ENCODE measurements at places on chromosomes 7 and 10.

DNA sequence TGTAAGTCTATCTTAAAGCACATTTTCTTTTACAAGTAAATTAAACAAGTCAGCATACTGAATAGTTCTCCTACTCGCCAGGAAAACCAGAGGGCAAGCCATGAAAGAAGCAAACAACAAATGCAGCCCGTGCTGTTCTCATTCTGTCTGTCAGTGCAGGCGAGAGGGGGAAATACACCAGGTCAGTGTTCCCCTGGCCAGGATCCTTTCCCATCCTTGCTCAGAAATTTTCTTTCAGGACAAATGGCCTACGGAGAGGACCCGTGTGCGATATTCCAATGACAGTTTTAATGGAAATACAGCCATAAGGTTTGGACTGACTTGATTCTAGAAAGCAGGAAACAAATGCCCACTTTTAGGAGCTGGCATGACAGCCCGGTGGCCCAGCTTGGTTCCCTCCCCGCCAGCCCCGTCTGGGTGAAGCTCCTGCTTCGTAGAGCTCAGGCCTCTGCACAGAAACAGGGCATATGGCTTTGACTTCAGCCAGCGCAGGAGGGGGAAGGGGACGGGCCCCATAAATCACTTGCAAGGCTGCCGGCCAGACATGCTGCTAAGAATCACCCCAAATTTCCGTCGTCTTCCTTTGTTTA lies 67.8 kb downstream of the FRMD4A start:
- DNase-seq = no peak

DNA sequence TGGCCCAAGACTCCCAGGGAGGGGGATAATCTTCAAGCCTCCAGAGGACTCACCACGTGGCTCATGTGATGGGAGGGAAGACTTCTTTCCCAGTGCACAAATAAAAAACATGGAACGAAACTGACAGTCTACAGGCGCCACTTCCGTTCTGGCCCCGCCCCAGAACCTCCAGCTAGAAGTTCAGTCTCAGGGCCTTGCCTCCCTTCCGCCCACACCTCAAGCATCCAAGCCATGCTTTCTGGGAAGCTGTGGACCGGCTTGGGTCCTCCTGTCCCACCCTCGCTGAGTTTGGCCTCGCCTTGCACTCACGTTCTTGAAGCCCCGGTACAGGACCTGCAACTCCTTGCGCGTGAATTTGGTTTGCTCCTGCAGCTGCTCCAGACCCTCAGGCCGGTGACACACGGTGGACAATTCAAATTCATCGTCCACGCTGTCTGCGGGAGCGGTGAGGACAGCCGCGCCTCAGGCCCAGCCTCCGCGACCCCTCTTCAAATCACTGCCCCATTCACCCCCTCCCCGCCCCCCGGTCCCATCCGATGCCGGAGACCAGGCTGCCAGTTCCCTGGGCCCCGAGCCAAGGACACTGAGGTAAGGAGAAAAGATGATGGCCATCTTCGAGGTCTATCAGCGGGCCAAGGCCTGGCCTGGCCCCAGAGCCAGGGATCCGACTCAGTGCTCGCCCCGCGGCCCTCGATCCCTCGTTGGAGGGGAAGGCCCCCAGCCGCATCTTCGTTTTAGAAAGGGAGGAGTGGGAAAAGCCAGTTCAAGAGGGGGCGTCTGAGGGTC lies 10.7 kb upstream of the OGA start:
- DNase-seq = no peak

GRCh38 chr7:134890246-134891240 lies 95.8 kb upstream of the AGBL3 start:
- DNase-seq = no peak

GRCh38 chr10:119608316-119609155 lies 11.8 kb upstream of the TIAL1 start:
- peak; percentile 43 for DNase-seq

- DNase-seq = no peak
Observed at GRCh38 chr7:121085922-121086321, 97.4 kb downstream of the CPED1 start.

GRCh38 chr10:109939315-109939961 lies 16.1 kb upstream of the XPNPEP1 start:
- DNase-seq = no peak

- DNase-seq = peak; percentile 35
Observed at GRCh38 chr7:108497082-108497725, 28.7 kb downstream of the PNPLA8 start.

DNA sequence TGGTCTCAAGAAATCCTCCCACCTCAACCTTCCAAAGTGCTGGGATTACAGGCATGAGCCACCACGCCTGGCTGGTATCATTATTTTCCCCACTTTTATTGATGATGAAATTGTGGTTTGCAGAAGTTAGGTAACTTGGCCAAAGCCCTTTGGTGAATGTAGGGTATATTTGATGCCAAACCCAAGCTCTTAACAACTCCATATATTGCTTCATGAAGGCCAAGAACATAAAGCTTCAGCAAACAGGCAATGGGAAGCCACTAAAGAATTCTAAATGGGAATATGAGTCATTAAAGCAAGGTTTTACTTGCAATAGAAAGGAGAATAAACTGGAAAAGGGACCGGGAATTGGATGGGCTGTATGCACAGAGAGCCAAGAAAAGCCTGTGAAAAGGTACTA lies 142.7 kb downstream of the KMT2E start:
- DNase-seq = no peak

- DNase-seq = no peak
Observed at GRCh38 chr7:69422574-69422985, 175.7 kb upstream of the AUTS2 start.

DNA sequence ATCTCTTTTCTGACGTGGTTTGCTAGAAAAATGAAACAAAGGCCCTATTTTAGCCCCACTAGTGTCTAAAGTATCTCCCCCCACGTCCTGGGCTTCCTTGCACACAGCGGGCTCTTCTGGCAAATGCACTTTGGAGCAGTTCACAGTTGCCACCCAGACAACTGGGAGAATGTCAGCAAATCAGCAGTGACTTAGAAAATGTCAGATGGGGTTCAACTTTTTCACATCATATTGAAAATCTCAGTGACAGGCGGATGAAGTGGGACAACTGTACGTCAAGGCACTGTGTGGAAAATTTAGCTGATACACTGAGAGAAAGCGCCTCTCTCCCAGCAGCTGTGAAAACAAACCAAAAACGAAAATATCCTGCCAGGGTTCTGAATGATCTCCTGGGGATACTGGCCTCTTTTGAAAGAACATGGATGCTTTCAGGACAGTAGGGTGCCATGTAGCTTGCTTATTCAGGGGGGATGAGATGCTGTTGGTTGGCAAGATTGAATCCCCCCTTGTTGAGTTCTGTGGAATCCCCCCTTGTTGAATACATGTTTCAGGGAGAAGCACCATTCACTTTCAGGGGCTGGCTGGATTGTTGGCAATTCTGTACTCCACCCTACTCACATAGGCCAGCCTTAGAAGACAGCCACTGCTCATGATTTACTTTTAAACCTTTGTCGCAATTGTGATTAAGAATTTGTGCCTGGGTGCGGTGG lies 372.8 kb upstream of the CELF2 start:
- no peak for DNase-seq

GRCh38 chr7:148726385-148726784 lies 27.7 kb downstream of the CUL1 start:
- no peak for DNase-seq

DNA sequence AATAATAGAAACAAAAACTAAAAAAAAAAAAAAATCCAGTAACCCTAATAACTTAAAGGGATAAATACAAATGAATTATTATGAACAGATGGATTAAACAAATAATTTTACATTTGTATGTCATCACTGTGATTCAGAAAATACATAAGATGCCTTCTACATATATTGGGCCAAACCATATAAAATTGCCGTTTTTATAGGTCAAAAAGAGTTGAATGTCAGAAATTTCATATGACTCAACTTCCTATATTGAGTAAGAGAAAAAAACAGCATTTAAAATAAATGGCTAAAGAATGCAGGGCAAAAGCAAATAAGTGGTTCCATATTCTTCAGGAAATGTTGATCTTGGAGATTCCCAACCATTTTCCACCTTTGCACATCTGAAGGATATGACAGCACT lies 9.4 kb downstream of the SLC35B4 start:
- DNase-seq = no peak

DNA sequence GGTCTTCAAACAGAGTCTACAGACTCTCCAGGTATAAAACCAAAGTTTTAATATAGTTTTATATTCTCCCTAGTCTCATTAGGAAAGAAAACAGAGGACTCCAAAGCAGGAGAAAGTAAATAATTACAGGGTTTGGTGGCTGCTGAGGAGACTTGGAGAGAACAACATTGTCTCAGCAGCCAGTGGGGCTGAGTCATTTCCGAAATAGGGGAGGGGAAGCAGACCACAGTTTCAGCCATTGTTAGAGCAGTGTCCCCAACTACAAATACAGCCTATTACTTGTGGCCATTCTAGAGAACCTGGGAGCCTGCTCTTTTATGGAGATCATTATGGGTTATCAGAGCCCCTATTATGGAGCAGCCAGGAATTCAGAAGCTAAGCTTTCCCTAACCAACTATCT lies 44.2 kb upstream of the A1CF start:
- no peak for DNase-seq

- DNase-seq = no peak
Observed at GRCh38 chr7:14805105-14805719, 97.3 kb downstream of the DGKB start.

DNA sequence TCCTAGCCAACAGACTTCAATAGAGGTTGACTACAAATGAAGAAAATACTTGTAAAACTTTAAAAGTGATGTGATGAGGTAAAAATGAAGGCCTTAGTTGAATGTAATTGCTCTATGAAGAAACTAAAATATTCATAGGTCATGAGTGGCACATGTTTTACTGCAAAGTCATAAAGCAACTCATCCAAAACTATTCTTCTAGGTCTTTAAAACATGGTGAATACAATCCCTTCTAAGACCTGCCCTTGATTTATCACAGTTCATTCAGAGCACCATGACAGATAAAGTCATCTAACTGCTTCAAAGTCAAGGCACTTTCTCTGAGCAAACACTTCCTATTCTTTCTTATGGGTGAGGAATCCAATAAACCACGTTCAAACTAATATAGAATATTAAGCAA lies 713.5 kb downstream of the SORCS1 start:
- DNase-seq = no peak

DNA sequence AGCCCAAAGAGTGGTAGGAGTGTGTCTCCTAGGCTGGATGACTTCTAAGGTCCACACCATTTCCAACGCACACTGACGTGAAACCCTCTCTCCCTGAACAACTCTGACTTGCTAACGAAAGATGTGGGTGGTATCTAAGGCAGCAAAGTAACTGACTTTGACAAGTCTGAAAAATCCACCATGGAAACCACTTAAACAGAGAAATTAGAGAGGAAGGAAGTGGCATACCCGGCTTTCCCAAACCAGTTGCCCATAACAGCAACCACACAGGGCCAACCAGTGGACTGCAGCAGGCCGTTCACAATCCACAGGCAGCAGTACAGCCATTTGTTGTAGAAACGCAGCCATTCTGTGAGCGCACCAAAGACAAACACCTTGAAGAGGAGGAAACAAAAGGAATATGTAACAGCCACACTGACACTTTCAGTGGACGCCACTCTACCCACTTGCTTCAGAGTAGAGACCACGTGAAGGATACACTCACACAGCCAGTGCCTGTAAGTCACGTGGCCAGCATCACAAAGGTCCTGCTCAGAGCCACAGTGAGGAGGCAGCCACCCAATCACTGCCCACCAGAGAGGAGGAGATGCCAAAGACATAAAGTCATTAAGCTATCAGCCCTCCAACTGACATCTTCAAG lies 39.8 kb downstream of the SLC37A3 start:
- DNase-seq = peak; percentile 37

GRCh38 chr7:113143486-113144257 lies 25.3 kb upstream of the SMIM30 start:
- DNase-seq = no peak

GRCh38 chr10:29555091-29555745 lies 79.6 kb downstream of the SVIL start:
- DNase-seq = no peak

GRCh38 chr7:13016592-13017332 lies 329.3 kb downstream of the ARL4A start:
- DNase-seq = no peak

GRCh38 chr7:139566736-139567646 lies 43.5 kb downstream of the CLEC2L start:
- DNase-seq = no peak

DNA sequence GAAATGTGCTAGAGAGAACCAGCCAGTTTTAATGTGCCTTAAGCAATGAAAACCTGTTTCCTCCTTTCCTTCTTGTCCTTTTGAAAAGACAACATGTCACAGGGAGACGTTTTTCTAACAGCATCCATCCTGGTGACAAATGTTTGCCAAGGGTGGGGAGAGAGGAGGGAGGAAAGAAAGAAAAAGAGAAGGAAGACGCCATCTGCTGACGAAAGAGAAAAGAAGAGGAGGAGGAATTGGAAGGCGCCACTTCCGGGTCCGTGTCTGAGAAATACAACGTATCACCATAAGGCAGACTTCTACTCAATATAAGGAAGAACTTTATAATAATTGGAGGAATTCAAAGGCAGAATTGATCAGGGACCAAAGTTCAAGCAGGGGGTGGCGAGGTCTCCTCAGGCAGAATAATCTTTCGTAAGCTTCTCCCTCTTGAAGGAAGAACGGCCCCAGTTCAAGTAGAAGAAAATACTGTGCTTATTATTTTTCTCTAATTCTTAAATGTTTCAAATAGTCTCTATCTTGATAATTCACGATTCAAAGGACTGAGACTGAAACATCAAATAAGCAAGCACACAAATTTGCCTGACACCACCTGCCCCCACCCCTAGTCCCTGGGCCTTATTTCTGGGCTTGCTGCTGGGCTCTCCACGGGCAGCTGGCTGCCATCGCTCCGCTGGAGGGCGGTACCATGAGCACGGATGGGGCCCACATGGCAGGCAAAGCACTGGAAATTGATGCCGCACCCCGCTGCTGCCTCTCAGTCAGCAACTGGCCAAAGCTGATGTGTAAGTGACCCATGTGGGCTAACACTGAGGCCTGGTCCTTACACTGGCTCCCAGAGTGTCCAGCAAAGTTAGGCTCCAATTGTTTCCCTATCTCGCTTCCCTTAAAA lies 273.7 kb upstream of the KLF14 start:
- DNase-seq = peak; percentile 74

DNA sequence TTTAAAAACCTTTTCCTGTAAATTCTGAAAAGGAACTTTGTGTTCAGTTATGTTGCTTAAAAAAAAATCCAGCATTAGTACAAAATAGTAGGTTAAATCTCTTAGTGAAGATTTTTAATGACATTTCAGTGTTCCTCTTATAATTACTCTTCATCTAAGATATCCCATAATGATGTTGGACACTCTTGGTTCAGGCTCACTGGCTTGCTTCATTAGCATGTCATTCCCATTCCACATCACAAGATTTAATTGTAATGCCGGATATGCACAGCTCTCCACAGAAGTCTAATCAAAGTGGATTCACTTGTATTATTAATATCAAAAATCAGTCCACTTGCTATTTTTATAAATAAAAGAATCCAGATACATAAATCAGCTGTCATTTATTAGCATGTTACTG lies 180.0 kb upstream of the MDFIC start:
- no peak for DNase-seq

DNA sequence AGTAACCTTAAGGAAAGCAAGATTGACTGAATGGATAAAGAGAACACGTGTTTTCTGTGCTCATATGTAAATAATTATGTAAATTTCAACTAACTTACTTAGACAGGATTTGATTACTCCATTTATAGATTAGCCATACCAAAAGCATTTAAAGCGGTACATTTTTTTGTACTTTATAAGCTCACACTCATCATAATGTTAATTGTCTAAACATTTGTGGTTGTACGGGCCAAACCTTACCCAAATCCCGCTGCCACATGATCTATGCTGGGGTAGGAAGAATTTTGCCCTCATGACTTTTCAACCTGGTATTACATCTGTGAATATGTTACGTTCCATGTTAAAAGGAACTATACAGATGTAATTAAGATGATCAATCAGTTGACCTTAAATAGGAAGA lies 29.1 kb downstream of the MKX start:
- DNase-seq = no peak
